ENCODE measurements at places on chromosomes 7 and 10. TPM values are rescaled to one million over a fixed set of nuclear protein-coding genes. Genes with fewer than 3 reads are reported as not detected.

The MMRN2 gene
- 6.2 TPM for total RNA-seq

The PSMC2 gene
- 169 TPM for total RNA-seq

The HTR5A gene
- total RNA-seq: not detected

The ZYX gene
- total RNA-seq: 62.0 TPM

The NDUFA5 gene
- total RNA-seq: 30.4 TPM

The LRRD1 gene
- 0.07 TPM for total RNA-seq

The NUTM2E gene
- not detected for total RNA-seq

The MSMB gene
- total RNA-seq: not detected

The NAT16 gene
- total RNA-seq: not detected

The PLEKHA1 gene
- 27.9 TPM for total RNA-seq

The C10orf88 gene
- 19.0 TPM for total RNA-seq

The FUOM gene
- total RNA-seq: 6.3 TPM

The UCMA gene
- not detected for total RNA-seq

The EXOSC1 gene
- total RNA-seq: 25.4 TPM

The VWA2 gene
- total RNA-seq: not detected

The PTF1A gene
- not detected for total RNA-seq

The TDRD1 gene
- 0.13 TPM for total RNA-seq

The SPDYE6 gene
- not detected for total RNA-seq

The SERPINE1 gene
- 1,589 TPM for total RNA-seq

The LIPJ gene
- not detected for total RNA-seq

The PTPRZ1 gene
- 0.46 TPM for total RNA-seq

The JCAD gene
- total RNA-seq: 8.0 TPM

The LRRC4 gene
- total RNA-seq: 0.03 TPM

The TRIM4 gene
- 24.9 TPM for total RNA-seq

The DCLRE1C gene
- 7.7 TPM for total RNA-seq

The CDHR3 gene
- 3.1 TPM for total RNA-seq

The TBATA gene
- total RNA-seq: not detected

The CLDN4 gene
- 0.26 TPM for total RNA-seq

The PIK3CG gene
- 0.03 TPM for total RNA-seq

The TMEM196 gene
- not detected for total RNA-seq

The VIPR2 gene
- total RNA-seq: 0.07 TPM

The DYNC1I1 gene
- total RNA-seq: 1.5 TPM

The SPACDR gene
- 0.96 TPM for total RNA-seq

The LRRC17 gene
- 103 TPM for total RNA-seq

The TRA2A gene
- total RNA-seq: 24.2 TPM

The AKR1C8 gene
- total RNA-seq: not detected

The RELN gene
- 200 TPM for total RNA-seq

Data from smooth muscle cell of the pulmonary artery (primary cell).